ENCODE measurements at places on chromosomes 16 and 17. TPM values are rescaled to one million over a fixed set of nuclear protein-coding genes. Genes with fewer than 3 reads are reported as not detected.

DNA sequence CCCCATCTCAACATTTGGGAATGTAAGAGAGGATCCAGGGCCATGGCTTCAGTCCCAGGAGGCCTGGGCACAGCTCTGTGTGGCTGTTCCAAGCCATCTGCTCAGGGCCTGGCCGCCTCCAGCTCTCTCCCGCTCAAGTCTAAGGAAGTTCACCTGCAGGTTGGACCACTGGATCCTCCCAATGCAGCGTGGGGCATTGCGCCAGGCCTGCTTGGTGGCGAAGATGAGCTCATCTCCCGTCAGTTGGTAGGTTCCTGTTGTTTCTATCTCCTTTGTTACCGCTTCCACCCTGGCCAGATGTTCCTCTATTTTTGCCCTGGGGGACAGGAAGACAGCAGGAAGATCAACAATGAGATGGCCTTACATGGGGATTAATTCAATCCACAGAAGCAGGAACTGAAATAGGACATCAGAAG, 17.5 kb downstream of the NOS2 start:
- DNase-seq, result no peak

The FBXW10B gene
- 3.6 TPM for total RNA-seq

GRCh38 chr17:36858119-36859002, 78.9 kb upstream of the LHX1 start:
- no peak for DNase-seq

GRCh38 chr16:20515688-20516090, 60.5 kb downstream of the ACSM2B start:
- no peak for DNase-seq

The NPW gene
- total RNA-seq, result 2.2 TPM

The HYDIN gene
- total RNA-seq, result 4.0 TPM

- no peak for DNase-seq
These were observed 70.2 kb downstream of the CCDC182 start for GRCh38 chr17:57674894-57675293.

GRCh38 chr17:35587074-35587961, at the start of gene AP2B1:
AP2B1 (plus strand) TSS chr17:35587322; CDS start chr17:35594031, 6,709 bp downstream.
- peak; percentile 93 for DNase-seq

The USP10 gene
- 43.6 TPM for total RNA-seq

DNA sequence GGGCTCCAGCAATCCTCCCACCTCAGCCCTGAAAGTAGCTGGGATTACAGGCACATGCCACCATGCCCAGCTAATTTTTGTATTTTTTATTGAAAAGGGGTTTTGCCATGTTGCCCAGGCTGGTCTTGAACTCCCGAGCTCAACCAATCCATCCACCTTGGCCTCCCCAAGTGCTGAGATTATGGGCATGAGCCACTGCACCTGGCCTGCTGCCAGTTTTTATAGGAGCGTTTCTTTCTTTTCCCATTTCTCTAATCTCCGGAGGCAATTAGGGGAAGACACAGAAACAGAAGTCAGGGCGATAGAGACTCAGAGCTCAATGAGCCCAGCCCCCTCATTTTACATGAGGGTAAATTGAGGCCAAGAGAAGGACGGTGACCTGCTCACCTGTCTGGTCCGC, 10.4 kb downstream of the MGAT5B start:
- DNase-seq, result no peak

DNA sequence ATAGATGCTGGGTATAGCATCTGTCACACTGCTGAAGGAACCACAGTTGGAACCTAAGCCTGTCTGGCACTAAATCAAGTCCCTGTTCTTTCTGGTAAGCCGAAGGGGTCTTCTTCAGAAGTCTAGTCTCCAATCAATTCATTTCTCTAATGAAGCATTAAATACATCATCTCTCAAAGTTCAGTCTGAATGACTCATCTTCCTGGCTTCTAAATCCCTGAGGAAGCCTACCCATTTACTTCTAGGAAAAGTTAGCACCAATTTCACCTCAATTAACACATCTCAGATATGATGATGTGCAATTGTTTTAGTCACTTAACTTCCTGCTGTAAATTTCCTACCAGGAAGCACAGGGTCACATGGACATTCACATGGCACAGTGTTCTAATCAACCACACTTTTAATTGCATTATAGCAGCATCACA, 49.9 kb downstream of the TEX14 start:
- DNase-seq, result peak; percentile 24

The CCDC47 gene
- 67.2 TPM for total RNA-seq

DNA sequence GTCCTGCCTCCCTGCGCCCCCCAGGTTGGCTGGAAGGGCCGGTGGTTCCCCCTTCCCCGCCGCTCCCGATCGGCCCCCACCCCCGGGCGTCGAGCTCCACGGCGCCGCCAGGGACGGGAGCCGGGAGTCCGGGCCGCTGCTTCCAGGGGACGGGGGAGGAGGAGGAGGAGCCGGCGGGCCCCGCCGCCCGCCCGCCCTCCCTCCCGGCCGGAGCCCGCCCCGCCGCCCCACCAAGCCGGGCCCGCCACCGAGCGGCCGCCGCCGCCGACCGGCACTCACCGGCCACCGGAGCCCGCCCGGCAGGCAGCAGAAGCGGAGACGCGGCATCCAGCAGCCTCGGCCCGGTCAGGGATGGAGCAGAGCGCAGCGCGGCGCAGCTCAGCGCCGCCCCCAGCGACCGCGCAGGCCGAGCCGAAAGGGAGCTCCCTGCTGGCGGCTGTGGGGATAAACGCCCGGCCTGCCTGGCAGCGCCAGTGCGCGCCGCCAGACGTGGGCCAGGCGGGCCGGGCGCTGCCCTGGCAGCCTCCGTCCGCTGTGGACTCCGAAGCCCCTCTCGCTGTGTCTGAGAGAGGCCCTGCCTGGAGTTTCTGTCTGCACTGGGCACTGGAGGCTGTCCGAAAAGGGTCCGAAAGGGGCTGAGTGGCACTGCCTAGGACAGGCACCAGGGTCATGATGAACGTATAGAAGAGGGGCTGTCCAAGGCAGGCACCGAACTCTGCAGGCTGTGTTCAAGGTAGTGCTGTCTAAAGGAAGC, at the start of gene MYO18A:
Gene MYO18A (minus strand): TSS at position 365 of the 754 bp plus-strand sequence. CDS start 13,458 bp downstream, outside the sequence.
- peak; percentile 23 for DNase-seq

DNA sequence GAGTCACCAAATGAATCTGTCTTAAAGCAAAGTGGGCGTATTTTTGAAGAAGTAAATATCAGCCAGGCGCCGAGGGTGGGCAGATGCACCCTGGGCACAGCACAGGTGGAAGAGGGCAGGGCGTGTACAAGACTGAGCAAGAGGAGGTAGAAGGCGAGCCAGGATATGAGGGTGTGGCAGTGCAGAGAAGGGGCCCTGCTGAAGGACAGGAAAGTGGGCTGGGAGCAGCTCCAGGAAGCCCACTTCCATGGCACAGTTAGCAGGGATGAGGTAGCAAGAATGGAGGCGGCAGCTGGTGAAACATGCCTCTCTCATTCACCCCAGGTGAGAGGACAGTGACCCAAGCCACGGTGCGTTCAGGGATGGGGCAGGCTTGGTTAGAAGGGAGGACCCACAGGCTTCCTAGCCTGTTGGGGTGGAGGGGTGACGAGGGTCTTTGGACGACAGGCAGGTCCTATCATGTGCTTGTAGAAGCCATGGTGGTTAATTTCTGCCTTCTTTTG, 149.3 kb downstream of the CLEC16A start:
- no peak for DNase-seq

GRCh38 chr17:75525806-75526554, 483 bp downstream of the LLGL2 start:
- no peak for DNase-seq

The MYL11 gene
- 921 TPM for total RNA-seq

DNA sequence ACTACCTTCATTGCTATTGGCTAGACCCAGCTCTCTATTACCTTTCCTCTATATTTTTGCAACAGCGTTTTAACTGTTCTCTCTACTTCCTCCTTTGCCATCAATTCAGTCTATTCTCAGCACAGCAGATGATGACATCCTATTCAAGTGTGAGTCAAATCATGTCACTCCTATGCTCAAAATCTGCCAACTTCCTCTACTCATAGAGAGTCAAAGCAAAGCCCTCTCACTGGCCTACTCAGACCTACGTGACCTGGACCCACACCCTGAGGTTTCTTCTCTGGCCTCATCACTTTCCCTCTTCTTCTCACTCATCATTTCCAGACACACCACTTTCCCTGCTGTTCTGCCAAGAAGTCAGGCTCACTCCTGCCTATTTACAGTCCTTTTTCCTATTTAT, 289.0 kb upstream of the AXIN2 start:
- DNase-seq, result no peak

- DNase-seq, result no peak
These were observed 8.6 kb downstream of the ARHGAP17 start for GRCh38 chr16:25006504-25007056.

The CSH2 gene
- total RNA-seq, result not detected

DNA sequence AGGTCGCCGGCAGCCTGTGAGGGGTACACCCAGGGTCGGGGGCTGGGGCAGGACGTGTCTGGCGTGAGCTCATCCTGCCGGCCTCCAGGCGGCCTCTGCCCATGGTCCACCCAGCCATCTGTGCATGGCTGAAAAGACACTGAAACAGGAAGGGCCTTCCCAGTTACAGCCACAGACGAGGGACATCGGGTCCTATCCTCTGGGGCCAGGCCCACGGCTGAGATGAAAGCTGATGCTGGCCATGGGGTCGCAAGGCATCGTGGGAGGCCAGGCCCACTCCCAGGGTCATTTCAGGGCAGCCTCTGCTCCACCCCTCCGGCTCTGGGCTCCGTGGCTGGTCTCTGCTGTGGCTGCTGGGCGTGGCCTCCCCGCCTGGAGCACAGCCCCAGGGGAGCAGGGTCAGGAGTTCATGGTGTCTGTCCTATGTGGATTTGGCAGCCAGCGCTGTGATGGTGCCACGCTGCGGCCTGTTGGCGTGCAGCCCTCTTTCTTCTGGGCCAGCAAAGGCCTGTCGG, 16.6 kb upstream of the ATP6V0C start:
- DNase-seq, result no peak

DNA sequence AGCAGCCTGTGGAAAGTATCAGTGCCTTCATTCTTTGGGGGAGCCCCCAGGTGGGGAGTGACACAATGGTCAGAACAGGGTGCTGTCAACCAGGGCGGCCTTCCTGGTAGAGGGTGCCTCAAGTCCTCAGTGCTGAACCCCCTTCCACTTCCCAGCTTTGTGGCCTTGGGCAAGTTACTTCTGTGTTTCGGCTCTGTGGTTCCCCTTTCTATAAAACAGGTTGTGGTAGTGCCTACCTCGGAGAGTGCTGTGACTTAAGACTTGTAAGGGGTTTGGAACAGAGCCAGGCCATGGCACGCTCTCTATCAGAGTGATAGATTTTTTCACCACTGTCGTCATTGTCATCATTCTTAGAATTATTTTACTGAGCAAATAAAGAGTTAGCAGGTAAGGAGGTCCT, 141.1 kb downstream of the CCDC182 start:
- DNase-seq, result no peak

DNA sequence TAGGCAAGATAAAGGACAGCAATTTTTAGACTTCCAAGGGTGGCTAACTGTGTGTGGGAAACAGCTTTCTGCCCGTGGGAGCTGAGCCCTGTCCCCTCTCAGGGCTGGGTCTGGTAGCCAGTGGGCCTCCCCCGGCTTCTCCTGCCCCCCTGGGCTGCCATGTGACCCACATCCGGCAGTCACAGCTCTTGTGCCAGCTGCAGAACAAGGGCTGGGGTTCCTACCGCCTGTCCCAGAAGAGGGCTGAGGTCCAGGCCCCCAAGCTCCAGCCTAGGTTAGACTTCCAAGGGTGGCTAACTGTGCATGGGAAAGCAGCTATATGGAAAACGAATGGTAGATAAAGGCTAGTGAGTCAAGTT, 6.1 kb downstream of the GAST start:
- no peak for DNase-seq

- DNase-seq, result no peak
These were observed 3.9 kb downstream of the NLRC3 start for GRCh38 chr16:3573146-3573815.

- DNase-seq, result peak; percentile 50
These were observed 264.0 kb downstream of the ENGASE start for GRCh38 chr17:79338604-79339003.

- no peak for DNase-seq
These were observed 10.4 kb downstream of the BEAN1 start for GRCh38 chr16:66437391-66437945.

- DNase-seq, result no peak
These were observed 81.6 kb upstream of the LGALS9 start for GRCh38 chr17:27549251-27549893.

DNA sequence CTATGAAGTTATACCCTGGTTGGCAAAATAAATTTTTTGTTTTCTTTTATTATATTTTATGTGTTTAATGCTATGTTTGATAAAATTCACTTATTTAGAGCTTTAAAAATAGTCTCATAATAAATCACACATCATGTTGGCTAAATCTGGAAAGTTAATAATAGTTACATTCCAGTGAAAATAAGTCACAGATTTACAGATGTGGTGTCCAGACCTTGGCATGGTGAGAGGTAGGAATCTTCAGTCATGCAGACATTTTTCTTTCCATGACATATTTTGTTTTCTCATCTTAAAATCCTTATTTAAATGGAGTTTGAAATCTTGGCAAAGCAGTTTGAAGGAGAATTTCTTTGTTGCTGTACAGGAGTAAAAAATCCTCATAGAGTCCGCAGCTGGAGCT, 48.1 kb upstream of the GOSR1 start:
- DNase-seq, result peak; percentile 81

GRCh38 chr17:49337884-49338283, 24.2 kb downstream of the ZNF652 start:
- DNase-seq, result no peak

GRCh38 chr17:2108170-2108569, 53.3 kb downstream of the HIC1 start:
- DNase-seq, result no peak

DNA sequence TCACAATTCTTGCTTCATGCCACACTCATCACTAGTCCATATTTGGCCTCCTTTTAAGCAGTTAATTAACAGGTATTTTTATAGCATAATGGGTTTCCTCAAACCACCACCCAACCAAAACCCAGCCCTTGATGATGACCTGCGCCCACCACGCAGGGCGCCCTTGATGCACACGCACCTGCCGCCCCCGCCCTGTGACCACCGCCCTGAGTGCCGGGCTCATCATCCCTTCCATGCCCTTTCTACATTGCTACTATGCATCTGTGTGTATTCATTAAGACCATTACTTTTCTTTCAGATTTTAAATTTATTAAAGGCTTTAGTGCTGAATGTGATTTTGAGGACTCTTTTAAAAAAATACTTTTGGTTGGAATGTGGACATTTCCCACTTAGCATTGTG, 204.8 kb upstream of the CHMP6 start:
- DNase-seq, result no peak

The KRT27 gene
- total RNA-seq, result 428 TPM

DNA sequence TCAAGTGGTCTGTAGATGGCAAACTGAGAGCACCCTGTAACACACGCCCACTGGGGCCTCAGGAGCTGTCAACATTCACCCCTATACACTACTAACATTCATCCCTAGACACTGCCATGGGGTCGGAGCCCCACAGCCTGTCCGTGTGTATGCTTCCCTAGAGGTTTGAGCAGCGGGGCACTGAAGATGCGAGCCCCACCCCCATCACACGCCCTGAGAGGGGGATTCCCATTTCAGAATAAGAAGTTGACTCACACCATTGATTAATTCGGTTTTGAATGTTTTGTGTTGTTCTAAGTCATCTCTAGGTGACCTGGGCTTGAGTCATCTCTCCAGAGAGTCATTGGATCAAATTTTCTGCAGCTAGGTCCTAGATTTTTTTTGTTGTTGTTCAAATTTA, 37.3 kb upstream of the MMD start:
- no peak for DNase-seq

- no peak for DNase-seq
These were observed 28.4 kb downstream of the LRRC75A start for GRCh38 chr17:16463358-16464302.

- DNase-seq, result no peak
These were observed 72.7 kb downstream of the CYLD start for GRCh38 chr16:50814541-50814940.

Data from skin of body (tissue), 3 donors.